ENCODE measurements at places on chromosomes 16 and 17.
A peak's percentile ranks its signal among the peaks of the same experiment; 100 is the strongest.

DNA sequence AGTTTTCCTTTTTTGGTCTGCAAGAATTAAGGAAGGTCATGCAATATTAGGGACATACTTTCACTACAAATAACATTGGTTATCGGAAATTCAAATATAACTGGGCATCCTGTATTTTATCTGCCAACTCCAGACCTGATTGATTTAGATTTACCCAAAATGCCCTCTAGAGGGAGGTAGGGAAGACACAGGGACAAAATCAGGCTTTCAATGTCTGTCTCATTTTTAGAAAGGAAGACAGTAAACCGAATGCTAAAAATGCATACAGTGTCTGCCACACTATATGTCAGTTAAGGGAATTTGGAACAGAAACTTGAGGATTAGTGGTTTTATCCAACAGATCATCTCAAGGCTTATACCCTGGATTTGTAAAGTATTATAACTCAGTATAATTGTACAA is 161.7 kb upstream of the SOX9 start:
- DNase-seq: no peak

- DNase-seq: no peak
Observed at GRCh38 chr17:49555495-49556222, 20.0 kb upstream of the NXPH3 start.

DNA sequence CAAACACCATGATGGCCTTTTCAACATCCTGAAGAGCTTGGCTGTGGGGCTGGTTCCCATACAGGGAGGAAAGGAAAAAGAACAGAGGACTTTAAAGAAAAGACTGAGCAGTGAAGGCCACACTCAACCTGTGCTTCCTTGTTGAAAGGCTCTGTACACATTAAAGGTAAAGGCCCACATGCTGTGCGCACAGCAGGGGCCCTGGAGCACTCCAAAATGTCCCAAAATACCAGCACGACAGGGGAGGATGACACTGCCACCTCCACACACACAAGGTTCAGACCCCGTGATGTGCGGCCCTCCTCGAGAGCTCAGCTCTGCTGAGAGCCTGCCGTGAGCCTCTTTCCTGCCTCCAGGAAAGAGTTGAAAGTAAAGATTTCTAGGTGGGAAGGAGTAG is 36.5 kb downstream of the FANCA start:
- no peak for DNase-seq

DNA sequence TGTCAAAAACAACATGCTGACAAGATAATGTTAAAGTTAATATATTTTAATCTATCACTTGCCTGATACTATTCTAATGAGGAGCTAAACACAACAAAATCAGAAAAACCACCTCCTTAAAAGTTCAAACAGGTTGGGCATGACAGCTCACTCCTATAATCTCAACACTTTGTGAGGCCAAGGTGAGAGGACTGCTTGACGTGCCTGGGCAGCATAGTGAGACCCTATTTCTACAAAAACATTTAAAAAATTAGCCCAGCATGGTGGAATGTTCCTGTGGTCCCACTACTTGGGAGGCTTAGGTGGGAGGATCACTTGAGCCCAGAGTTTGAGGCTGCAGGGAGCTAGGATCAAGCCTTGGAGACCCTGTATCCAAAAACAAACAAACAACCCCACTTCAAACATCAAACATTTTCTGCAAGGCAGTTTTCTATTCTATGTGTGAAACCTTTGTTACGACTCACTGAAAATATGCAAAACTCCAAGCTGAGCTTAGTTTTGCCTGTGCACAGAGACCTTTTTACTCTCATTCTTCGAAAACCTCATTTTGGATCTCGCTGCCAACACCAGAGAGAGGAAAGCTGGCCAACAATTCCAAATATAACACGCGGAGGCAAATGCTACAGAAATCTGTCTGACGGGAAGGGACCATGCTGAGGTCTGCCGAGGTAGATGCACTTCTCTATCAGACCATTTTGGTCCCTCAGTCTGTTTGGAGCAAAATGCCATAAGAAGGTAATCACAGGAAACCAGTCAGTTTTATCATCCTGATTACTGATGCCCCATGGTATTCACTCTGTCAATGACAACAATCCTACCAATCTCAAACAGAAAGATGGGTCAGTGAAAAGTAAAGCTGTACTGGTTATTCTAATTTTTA is 6.2 kb downstream of the PHF12 start:
- no peak for DNase-seq

GRCh38 chr17:75636381-75637142 is 3.3 kb downstream of the SMIM5 start:
- DNase-seq: no peak

DNA sequence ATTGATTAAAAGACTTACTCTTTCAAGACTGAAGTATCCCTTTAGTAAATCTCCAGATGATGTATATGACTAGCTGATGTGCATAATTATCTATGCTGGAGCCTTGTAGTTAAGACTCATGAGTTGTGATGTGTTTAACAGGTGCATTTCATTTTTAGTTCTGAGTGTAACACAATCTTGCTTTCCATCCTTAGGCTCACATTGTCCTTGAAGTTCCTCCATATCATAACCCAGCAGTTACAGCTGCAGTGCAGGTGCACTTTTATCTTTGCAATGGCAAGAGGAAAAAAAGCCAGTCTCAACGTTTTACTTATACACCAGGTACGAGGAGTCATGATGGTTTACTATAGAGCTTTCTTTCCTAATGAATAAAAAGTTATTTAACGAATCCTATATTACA is 52.9 kb downstream of the ESRP2 start:
- DNase-seq: no peak

GRCh38 chr17:44977814-44978550 is 9.9 kb upstream of the C1QL1 start:
- no peak for DNase-seq

- no peak for DNase-seq
Observed at GRCh38 chr17:81039096-81039495, 4.1 kb downstream of the BAIAP2 start.

DNA sequence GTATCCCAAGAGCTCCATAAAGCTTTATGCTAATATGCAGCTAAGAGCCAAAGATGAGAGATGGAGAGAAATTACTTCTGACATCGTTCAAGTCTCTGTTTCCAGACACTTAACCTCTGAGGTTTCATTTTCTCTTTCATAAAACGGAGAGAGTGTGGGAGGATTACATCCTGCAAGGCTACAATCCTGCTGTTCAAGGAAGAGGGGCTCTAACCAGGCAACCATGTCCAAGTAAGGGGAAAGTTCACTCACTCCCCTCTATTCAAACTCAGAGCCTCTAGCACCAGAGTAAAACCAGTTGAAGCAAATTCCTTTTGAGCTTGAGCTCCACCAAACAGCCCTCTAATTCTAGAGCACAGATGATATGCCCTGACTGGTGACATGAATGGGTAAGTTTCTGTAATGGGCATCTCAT is 397.4 kb downstream of the NPIPA8 start:
- peak; percentile 36 for DNase-seq

- no peak for DNase-seq
Observed at GRCh38 chr17:81480140-81481072, 32.2 kb downstream of the ACTG1 start.

GRCh38 chr17:40963838-40964237 is 2.9 kb downstream of the KRT39 start:
- DNase-seq: peak; percentile 28

- DNase-seq: no peak
Observed at GRCh38 chr17:59487161-59487873, 78.1 kb upstream of the DHX40 start.

- no peak for DNase-seq
Observed at GRCh38 chr17:36731811-36732210, 130.4 kb downstream of the MRM1 start.

- no peak for DNase-seq
Observed at GRCh38 chr17:63645775-63646487, 23.7 kb downstream of the MAP3K3 start.
